ENCODE measurements at places on chromosomes 1 and 21. TPM values are rescaled to one million over a fixed set of nuclear protein-coding genes. Genes with fewer than 3 reads are reported as not detected.

GRCh38 chr21:45374826-45375455 is 30.0 kb upstream of the COL18A1 start:
- DNase-seq, result no peak

GRCh38 chr1:14897547-14897946 is 256.0 kb upstream of the TMEM51 start:
- no peak for DNase-seq

DNA sequence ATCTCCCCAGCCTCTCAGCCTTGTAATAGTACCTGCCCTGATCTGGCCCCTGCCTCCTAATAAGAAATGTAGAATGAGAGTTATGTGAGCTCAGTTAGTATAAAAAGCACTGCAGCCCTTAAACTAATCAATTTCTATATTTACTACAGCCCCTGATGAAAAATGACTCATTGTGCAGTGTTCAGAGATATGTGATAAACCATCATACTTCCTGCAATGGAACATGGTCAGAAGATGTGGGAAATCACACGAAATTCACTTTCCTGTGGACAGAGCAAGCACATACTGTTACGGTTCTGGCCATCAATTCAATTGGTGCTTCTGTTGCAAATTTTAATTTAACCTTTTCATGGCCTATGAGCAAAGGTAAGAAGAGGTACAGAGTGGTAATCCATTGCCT is 176.8 kb upstream of the PDE4B start:
- DNase-seq, result peak; percentile 45

DNA sequence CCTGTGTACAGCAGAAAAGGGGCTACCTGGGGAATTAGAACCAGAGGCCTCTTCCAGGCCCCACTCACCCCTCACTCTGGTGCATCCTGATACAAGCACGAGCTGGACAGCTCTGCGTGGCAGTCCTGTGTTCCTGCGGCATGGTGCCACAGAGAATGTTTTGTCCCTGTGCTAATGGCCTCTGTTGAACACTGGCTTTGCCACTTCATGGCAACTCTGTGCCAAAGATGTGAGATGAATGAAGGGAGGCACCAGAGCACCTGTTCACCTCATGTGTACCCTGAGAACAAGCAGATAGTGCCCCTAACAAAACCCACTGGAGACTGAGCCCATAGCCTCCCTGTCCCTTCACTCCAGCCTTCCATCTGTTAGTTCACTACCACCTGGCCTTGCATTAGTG is 199.3 kb upstream of the COA6 start:
- no peak for DNase-seq

Gene SLC30A2
- not detected for total RNA-seq

DNA sequence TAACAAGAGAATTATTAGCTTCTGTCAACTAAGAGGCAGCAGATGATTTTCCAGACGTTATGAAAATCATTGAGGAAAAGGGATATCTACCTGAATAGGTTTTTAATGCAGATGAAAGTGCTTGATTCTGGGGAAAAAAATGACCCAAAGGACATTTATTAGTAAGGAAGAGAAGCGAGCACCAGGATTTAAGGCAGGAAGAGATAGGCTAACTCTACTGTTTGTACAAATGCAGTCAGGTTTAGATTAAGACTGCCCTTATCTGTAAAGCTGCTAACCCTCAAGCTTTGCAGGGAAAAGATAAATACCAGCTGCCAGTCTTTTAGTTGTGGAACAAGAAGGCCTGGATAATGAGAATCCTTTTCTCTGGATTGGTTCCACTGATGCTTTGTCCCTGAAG is 33.0 kb upstream of the LRIG2 start:
- peak; percentile 80 for DNase-seq

DNA sequence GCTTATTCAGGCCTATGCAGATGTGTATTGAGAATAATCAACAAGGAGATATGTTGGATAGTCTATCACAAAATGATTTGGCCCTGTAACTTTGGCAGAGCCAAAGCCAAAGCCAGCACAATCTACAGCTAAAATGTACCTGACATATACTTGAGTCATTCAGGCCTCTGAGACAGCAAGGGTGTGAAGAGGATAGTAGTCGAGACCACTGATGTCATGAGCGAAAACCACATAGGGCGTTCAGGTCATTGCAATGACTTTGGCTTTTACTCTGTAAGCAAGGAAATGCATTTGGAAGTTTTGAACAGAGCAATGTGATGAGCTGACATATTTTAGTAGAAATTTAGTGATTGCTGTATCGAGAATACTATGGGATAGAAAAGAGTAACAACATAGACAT is 579.6 kb downstream of the AMY1C start:
- no peak for DNase-seq

DNA sequence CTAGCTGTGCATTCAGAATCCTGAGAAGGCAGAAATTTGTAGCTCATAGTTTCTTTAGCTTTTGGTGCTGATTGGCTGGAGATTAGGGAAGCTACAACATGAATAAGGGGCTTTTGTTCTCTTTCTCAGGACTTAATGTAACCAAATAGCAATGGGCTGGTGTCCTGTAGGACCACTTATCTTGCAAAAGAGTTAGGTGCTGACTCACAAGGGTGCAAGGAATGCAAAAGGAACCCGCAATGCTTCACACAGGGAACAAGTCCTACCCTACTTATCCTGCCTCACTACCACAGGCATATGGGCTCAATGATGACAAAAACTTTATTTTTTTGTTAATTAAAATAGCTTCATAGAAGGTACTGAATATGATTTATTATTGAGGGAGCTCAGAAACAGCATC is 541.5 kb downstream of the AMY1C start:
- no peak for DNase-seq

Gene CFHR4
- not detected for total RNA-seq

- DNase-seq, result no peak
Observed at GRCh38 chr1:231625975-231626534, 535 bp upstream of the DISC1 start.

DNA sequence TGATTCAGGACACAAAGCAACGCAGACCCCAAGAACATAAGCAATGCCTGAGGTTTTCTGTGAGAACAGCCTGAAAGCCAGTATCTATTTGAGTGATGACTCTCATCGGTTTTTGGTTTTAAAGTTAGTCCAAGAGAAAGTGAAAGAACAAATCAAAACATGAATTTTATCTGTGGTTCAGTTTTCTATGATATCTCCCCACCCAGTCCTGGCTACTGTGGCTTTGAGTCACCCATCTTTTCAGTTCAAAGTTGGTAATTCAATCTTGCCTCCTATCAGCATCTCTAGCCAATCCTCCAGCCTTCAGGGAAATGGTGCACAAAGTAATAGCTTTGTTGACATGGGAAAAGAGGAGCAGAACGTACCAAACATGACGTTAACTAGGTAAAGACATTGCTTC is 40.5 kb upstream of the KRTAP19-8 start:
- DNase-seq, result no peak

DNA sequence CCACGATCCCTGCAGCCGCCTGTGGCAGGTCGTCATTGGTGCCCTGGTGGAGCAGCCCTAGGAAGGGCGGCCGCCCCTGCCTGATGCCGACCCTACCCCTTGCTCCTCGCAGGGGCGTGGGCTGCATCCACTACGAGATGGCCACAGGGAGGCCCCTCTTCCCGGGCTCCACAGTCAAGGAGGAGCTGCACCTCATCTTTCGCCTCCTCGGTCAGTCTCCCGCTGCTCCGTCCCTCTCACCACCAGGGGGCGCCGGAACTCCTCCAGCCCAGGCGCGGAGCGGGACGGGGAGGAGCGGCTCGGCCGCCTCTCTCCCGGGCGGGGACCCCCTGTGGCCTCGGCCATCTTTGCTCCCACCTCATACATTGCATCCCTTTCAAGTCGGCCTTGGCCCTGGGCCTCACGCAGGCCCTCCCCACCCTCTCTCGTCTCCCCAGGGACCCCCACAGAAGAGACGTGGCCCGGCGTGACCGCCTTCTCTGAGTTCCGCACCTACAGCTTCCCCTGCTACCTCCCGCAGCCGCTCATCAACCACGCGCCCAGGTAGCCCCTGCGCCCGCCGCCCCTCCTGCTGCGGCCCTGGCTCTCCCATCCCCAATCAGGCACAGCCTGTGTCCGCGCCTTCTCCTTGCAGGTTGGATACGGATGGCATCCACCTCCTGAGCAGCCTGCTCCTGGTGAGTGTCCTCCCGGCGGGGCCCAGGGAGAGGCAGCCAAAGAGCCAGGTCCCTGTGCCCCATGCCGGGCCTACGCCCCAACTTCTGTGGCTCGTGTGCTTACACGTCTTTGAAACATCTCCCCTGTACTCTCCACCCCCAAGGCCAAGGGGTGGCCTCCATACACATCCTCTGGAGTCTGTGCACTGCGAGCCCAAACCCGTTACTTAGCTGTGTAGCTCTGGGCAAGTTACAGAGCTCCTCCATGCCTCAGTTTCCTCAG is 24.7 kb downstream of the CDK18 start:
- peak; percentile 58 for DNase-seq

DNA sequence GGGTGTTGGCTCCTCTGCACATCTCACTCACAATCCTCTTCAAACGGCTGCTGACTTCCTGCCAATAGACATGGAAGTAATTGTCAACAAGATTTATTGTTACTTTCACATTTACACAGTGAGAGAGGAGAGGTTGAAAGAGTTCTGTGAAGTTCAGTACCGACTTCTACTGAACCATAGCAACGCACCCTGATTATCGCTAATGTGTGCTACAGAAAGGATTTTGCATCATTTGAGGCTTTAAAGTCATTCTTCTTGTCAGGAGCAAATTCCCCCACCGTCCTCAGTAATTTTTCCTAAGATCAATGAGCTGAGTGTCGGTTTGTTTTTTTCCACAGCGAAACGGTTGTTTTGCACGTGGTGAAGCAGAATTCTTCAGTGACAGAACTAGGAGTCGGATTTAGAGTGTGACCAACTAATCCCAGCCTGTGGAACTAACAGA is 361.0 kb downstream of the ADGRL2 start:
- DNase-seq, result peak; percentile 5

- DNase-seq, result no peak
Observed at GRCh38 chr1:48251821-48252220, 29.3 kb downstream of the SLC5A9 start.

Gene S100A2
- total RNA-seq, result 4.0 TPM

Gene AXDND1
- total RNA-seq, result not detected

Gene IGSF21
- total RNA-seq, result not detected

DNA sequence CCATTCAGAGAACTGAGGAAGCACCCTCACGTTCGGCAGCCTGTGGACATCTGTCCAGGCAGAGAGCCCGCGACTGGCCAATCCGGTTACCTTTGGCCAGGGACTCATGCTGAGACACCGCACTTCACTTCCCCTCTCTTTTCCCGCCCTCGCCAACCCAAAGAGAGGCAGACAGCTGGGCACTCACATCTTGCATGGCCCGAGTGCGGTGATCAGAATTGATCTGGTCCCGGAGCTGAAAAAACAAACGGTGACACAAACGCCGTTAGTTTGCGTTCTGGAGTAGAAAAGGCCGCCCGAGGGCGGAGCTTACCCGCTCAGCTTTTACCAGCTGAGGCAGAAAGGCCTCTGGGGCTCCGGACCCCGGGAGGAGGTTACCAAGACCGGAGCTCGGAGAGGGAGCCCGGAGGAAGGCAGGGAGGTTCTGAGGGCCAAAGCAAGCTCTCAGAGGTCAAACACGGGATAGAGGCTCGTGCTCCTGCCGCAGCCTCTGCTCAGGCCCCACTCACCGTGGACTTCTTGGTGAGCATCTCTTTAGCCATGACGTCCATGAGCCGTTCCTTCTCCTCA is 376 bp downstream of the SF3A3 start:
- DNase-seq, result no peak

Gene CELA2B
- not detected for total RNA-seq

Gene CD52
- not detected for total RNA-seq

GRCh38 chr1:31102501-31102950 is 37.0 kb upstream of the PUM1 start:
- no peak for DNase-seq

DNA sequence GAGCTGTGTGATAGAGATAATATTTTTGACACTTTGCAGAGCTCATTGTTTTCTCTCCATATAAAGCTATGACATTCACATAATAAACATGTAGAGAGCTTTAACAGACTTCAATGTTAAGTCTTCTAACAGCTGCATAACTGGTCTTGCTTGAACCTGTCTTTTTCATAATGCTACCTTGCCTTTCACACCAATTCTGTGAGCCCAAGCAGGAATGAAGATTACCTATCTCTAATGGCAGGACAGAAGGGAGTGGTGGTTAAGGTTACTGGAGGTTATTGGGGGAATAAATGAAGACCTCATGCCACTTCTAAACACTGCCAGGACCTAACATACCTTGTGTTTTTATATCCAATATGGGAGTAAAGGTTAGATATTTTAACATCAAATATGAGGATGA is 2.3 kb upstream of the CD55 start:
- DNase-seq, result no peak

DNA sequence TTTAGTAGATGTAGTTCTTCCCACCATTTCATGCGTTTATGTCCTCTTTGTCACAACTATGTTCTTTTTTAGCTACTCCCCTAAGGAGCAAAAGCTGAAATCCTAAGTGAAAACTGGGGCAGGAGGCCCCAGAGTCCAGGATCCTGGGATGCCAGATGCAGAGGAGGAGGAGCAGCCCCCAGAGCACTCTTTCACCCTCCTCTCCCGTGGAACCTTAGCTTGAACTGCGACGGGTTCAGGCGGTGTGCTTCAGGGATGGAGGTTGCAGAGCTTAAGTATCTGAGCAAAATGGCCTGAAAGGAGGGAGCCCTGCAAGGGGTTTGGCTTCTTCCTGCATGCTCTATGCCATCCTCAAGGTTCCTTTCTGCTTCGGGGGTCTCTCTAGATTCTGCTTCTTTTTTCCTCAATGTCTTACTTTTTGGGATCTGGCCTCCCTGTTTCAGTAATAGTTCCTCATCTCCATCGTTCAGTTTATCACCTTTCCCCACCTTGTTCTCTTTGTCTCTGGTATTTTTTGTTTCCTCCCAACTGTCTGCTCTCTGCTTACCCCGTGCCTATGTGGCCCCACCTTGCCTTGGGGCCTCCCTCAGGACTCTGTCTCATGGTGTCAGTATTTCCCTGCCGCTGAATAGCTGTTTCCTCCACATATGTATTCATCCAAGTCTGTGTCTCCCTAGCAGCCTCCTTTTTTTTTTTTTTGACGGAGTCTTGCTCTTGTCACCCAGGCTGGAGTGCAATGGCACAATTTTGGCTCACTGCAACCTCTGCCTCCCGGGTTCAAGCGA is 2.7 kb upstream of the NHLH1 start:
- DNase-seq, result no peak
